Dermis microvascular lymphatic vessel endothelial cell (primary cell): ENCODE measurements at places on chromosomes 1 and 21.
A peak's percentile ranks its signal among the peaks of the same experiment; 100 is the strongest.

- DNase-seq = no peak
Measured at GRCh38 chr1:175629318-175629694, 114.1 kb downstream of the TNR start.

GRCh38 chr1:57013522-57013921 is 47.7 kb upstream of the C8B start:
- no peak for DNase-seq

DNA sequence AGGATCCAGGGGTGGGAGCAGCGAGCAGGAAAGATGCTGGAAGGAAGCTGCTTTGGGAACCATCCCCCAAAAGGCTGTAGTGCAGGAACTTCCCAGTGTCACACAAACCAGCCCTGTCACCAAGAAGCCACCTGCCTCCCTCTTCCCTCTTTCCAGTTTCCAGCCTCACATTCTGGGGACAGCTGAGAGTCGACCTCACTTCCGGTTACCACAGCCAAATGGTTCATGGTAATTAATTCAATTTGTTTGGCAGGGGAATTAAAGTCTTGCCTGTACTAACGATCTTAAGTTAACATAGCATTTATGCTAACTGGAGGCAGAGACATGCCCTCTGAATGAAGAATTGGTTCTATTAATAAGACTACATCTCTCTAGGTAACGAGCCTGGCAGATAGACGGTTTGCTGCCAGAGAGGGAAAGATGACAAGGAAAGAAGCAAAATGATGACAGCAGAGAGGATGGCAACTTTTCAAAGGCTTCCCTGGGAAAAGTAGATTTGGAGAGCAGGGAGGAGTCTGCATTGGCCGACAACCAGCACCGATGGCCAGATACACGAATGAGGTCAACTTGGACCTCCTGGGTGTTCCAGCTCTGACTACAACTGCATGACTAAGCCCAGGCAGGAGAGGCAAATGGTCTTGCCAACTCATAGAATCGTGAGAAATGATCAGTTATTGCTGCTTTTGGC is 64.1 kb downstream of the TMCO4 start:
- DNase-seq = no peak

DNA sequence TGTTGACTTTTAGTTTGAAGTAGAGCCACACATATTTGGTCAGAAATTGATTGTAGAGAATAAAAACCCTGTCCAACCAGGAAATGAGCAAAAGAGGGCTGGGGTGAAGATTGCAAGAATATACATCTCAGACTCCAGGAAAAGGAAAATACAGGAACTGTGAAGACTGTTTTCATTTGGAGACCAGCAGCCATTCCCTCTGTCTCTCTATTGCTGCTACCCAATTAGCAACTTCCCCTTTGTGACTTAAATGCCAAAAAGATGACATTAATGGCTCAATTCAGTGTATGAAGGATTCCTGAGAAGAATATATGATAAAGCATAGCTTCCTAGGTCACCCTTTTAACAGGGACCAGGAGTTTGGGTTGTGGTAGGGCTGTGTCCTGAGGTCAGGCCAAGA is 31.6 kb upstream of the CEP350 start:
- DNase-seq = no peak

GRCh38 chr1:201214886-201215285 is 24.3 kb downstream of the IGFN1 start:
- DNase-seq = no peak

DNA sequence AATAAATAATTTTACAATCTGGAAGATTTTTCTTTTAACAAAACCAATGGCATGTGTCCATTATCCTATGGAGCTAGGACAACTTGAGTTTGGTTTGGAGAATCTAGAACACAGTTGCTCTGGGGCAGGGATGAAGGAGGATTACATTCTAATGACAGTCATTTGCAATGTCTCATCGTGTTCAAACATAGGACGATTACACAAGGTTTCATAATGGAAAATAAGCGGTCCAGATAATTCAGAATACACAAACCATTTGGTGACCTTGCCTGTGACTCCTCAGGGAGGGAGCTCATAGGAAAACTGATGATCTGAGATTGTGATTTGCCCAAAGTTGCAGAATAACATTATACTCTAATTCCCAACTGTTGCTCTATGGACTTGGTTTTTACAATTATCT is 27.6 kb upstream of the RGL1 start:
- DNase-seq = no peak

DNA sequence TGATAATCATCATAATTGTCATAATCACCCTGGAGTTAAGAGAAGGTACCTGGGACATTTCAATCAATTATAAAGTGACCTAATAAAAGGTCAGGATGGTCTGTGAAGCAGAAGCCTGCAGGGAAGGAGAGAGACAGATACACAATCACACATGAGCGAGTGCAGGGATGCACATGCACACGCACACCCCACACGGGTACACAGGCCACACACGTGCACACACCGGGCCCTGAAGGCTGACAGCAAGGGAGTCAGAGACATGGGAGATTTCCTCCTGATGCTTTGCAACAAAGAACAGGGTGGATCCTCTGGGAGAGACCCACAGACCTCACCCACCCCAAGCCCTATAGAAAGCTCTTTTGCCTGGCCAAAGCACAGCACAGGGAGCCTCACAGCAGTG is 82.3 kb upstream of the ZC3H12A start:
- DNase-seq = no peak

GRCh38 chr1:50644447-50645105 is 221.3 kb upstream of the DMRTA2 start:
- no peak for DNase-seq

DNA sequence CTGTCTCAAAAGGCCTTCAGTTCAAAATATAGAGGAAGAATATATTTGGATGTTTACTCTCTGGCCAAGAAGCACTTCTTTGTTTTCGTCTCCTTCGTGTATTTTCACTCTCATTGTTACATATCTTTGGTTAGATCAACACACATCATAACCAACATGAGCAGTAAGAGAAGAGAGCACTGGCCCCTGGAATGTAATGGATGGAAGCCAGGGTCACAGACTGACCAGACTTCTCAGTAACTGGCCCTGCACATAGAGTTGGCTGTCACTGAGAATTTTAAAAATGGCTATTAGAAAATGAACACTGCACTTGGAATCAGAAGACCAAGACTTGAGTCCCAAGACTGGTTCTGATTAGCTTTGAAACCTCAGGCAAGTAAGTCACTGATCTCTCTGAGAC is 215.9 kb upstream of the RRP15 start:
- no peak for DNase-seq

DNA sequence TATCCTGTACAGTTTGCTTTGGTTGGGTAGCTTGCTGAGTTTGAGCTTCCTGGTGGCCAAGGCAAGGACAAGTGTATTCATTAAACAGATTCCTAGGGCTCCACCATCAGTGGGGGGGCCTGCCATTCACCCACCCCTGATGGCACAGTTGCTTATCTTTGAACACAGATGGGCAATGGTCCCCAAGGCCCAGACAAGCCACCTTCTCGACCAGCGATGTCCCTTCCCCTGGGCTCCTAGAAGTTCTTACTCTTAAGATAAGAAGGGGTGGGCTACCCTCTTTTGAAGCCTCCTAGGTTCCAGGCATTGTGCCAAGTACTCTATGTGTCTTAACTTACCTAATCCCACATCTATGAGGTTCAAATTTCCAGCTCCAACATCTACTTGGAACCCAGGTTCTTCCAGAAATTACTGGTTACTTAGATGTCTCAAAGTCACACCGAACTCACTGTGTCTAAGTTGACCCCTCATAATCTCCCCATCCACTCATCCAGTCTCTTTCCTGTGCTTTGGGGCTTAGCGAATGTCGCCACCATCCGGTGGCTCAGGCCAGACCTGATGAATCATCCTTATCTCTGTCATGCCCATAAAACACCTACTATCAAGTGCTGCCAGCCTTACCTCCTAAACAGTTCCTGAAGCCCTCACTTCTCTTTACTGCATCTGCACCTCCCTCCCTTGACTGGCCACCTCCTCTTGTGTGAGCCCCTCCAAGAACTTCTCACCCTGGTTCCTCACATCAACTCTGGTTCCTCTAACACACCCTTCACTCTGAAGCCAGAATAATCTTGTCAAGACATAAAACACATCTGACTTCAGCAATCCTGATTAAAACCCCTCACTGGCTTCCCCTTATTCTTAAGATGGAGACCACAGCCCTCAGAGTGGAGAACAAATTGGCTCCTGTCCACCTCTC is 50.1 kb downstream of the KLHDC7A start:
- DNase-seq = peak; percentile 5

DNA sequence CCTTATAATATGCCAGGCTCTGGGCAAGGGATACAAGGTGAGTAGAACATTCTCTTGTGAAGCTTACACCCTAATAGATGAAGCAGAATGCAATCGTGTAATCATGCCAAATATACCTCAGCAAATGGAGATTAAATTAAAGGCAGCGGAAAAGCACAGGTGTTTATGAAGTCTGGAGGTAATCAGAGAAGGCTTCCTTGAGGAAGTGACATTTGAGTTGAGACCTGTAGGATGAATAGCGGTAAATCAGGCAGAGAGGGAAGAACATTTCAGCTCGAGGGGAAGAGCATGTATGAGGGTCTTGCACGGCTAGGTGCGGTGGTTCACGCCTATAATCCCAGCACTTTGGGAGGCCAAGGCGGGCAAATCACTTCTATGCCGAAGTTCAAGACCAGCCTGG is 13.5 kb downstream of the E2F2 start:
- DNase-seq = no peak

DNA sequence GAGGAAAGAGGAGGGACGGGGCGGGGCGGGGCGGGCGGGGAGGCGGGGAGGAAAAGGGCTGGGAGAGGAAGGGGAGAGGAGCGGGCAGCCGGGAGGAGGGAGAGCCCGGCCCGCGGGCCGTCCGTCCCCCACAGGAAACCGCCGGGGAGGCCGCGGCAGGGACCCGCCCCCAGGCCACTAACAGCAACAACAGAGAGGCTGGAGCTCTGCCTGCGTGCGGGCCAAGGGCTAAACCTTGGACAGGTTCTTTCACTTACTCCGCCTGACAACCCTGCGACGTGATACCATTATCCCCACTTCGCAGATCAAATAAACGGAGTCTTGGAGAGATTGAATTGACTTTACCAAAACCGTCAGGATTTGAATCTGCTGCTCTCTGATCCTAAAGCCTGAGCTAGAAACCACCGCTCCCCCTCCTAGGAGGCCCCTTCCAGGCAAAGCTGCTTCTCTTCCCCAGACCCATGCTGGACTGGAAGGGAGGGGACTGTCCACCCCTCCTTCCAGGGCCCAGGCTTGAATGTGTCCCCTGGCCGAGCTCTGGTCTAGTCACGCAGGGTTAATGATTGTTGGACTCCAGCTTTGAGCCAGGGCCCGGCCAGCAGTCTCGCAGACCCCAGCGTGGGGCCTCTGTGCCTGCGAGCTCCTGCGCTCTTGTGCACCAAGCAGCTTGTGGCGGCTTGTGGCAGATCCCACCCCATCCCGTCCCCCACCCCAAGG is at the start of gene EVA1B:
TSS of gene EVA1B (minus strand) at position 10 of the 717 bp plus-strand sequence. CDS start 608 bp downstream, outside the sequence.
- DNase-seq = peak; percentile 93

- no peak for DNase-seq
Measured at GRCh38 chr1:224737353-224737727, 121.2 kb downstream of the CNIH3 start.

- DNase-seq = no peak
Measured at GRCh38 chr1:230621324-230622030, 20.8 kb upstream of the COG2 start.

DNA sequence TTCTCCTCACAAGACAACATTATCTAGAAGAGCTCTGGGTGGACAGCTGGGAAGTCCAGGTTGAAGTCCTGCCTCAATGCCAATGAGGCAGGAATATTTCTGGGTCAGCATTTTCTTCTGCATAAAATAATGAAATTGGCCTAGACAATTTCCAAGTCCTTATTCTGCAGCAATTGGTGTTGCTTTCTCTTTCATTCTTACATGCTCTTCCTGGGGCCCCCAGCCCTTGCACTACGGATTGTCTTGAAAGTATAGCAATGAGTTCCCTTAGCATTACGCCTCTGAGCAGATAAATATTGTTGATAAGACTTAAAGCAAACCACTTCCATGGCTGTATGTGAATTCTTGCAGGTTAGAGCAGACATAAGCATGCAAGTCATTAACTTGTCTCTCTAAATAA is 188.5 kb downstream of the TGFBR3 start:
- DNase-seq = no peak

DNA sequence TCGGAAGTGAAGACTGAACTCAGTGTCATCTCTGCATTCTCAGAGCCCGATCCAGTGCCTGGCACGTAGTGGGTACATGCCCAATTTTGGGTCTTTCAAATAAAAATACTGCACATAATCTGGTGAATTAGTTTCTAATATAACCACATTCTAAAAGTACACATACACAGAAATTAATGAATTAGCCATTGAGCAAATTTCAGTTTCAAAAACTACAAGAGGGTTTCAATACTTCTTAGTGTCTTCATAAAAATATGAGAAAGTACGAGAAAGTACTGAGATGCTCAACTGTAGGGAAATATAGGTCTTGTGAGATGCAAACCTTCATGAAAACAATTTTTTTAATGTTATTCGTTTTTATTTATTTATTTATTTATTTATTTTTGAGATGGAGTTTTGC is 86.9 kb downstream of the SMYD2 start:
- no peak for DNase-seq

GRCh38 chr1:78743626-78744025 is 94.0 kb downstream of the IFI44 start:
- DNase-seq = no peak

GRCh38 chr1:54742282-54742681 is 22.0 kb downstream of the PARS2 start:
- DNase-seq = no peak

DNA sequence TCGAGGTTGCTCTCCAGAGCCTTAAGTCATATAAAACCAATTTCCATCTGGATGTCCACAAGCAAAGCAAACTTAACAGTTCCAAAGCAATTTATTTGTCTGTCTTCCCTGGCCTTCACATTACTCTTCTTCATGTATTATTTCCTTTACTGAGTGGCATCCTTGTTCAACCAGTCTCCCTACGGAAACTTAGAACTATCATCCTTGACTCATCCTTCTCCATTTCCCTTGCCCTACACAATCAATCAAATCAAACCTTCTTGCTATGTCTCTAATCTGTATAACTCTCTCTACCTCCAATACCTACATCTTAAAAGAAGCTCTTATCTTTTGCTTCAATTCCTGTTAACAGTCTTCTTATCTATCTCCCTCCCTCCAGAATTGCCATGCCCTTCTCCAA is 25.4 kb downstream of the EGLN1 start:
- no peak for DNase-seq
